ENCODE measurements at places on chromosomes 3 and 15. TPM values are rescaled to one million over a fixed set of nuclear protein-coding genes. Genes with fewer than 3 reads are reported as not detected.

Gene CDHR4
- 0.17 TPM for total RNA-seq

Gene CHRNB4
- total RNA-seq: 1.4 TPM

Gene IMPG2
- 0.01 TPM for total RNA-seq

Gene CILP
- total RNA-seq: 0.41 TPM

Gene TGM5
- not detected for total RNA-seq

Gene ZMYND10
- total RNA-seq: 1.1 TPM

Gene CTDSPL
- 16.4 TPM for total RNA-seq

Gene CCR1
- total RNA-seq: not detected

Gene CXCR6
- total RNA-seq: not detected

Gene FETUB
- 0.12 TPM for total RNA-seq

Gene NIPA2
- total RNA-seq: 112 TPM

Gene UBE3A
- 22.5 TPM for total RNA-seq

Gene SPATA12
- 0.30 TPM for total RNA-seq

Gene GRK7
- total RNA-seq: not detected

Gene GOLGA8Q
- not detected for total RNA-seq

Gene SERPINI2
- not detected for total RNA-seq

Gene KIF7
- 4.9 TPM for total RNA-seq

Gene KBTBD8
- 0.73 TPM for total RNA-seq

Gene GABRR3
- total RNA-seq: not detected

Gene AP3S2
- total RNA-seq: 44.2 TPM

Gene TF
- 0.91 TPM for total RNA-seq

Gene THAP10
- 4.1 TPM for total RNA-seq

Gene ALS2CL
- total RNA-seq: 7.8 TPM

Gene CLDN11
- 0.22 TPM for total RNA-seq

Gene XCR1
- not detected for total RNA-seq

Gene NAALADL2
- not detected for total RNA-seq
